A549 treated with CORT108297 at 1 μM for 4 hours (cell line): ENCODE measurements at places on chromosomes 3 and 15. TPM values are rescaled to one million over a fixed set of nuclear protein-coding genes. Genes with fewer than 3 reads are reported as not detected.

Gene MESP2
- 0.10 to 0.81 TPM (median 0.47 TPM) in 5 replicates for total RNA-seq

Gene TASOR
- 18.8 to 31.3 TPM (median 20.2 TPM) in 5 replicates for total RNA-seq

Gene HRG
- not detected in 5 replicates for total RNA-seq

Gene RFT1
- 20.8 to 29.8 TPM (median 28.0 TPM) in 5 replicates for total RNA-seq

Gene PIGZ
- total RNA-seq, result 1.1 to 1.8 TPM (median 1.6 TPM) in 5 replicates

Gene NR2E3
- total RNA-seq, result 0.12 to 0.39 TPM (median 0.21 TPM) in 5 replicates

Gene RAB6B
- total RNA-seq, result 0.96 to 2.7 TPM (median 2.0 TPM) in 5 replicates

Gene TLR9
- 0.05 to 0.13 TPM in 2 of 5 replicates, not detected in the others for total RNA-seq

Gene WDR93
- total RNA-seq, result 0.11 to 0.23 TPM (median 0.14 TPM) in 5 replicates

Gene FYCO1
- 4.3 to 5.8 TPM (median 4.9 TPM) in 5 replicates for total RNA-seq

Gene SPATA12
- total RNA-seq, result 0.32 to 0.53 TPM (median 0.47 TPM) in 5 replicates
